Stimulated activated CD4-positive, alpha-beta T cell treated with anti-CD3 and anti-CD28 coated beads, Interleukin-1b, Interleukin-23, amount 100 ng/mL, for 1 hour (primary cell): ENCODE measurements at places on chromosomes 7 and 10.

DNA sequence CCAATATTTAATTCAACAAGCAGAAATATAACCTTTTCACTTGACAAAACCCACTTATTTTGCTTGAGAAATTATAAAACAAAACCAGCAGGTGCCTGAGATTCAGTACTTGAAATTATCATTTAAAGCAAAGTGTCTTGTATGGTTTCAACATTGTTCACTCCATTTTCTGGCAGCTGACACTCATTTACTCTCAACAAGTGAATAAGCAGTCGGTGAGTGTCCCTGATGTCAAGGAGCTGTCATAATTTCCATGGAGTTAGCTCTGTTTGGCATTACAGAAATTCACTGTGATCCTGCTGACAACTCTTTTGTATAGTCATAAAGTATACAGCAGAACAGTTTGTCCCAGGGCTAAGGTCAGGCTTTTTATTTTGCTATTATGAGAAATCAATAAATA, 490.0 kb downstream of the CNTNAP2 start:
- DNase-seq = no peak

- DNase-seq = no peak
These were observed 324.7 kb downstream of the ADARB2 start for GRCh38 chr10:1412531-1413189.

DNA sequence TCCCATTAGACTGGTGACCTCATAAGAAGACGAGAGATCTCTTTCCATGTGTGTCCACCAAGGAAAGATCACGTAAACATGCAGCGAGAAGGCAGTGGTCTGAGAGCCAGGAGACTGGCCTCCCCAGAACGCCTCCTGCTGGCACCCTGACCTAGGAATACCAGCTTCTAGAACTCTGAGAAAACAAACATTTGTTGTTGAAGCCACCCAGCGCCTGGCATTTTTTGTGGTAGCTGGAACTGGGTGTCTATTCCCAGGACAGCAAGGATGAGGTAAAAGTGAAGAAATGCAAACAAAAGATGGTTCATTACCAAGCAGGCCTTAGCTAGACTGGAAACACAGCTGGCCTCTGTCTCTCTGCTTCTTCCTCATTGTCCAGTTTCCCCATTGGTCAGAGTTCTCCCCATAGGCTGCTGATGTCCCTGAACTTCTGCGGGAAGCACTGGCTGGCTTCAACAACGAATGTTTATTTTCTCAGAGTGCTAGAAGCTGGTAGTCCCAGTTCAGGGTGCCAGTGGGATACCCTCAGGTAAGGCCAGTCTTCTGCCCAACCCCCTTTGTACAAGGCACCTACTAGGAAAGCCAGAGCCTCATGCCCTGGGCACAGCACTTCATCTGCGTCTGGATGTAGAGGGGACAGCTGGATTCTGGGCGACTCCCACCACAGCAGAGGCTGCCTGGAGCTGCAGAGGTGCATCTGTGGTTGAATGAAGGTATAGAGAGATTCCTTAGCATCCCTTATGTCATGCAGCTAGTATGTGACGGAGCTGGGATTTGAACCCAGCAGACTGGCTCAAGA, 304.9 kb downstream of the TCERG1L start:
- no peak for DNase-seq

DNA sequence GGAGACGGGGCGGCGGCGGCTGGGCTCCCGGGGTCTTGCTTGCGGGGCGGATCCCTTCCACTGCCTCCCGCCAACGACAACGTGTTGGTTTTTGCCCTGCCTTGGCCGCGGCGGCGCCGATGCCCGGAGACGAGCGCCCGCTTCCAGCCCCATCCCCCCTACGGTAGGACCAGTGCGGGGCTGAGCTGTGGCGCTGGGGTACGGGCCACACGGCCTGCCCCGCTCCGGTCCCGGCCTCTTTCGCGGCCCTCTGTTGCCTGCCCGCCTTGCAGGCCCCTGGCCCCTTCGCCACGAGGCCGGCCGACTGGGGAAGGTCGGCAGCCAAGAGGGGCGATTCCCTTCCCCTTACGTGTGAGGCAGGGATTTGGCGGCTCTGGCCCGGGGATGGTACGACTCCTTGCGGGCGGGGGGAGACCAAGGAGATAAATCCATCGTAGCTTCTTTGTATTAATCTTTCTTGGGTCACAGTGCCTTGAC, 488 bp downstream of the EIF4H start:
- no peak for DNase-seq

GRCh38 chr10:104450954-104451353, 97.3 kb downstream of the CFAP58 start:
- no peak for DNase-seq

DNA sequence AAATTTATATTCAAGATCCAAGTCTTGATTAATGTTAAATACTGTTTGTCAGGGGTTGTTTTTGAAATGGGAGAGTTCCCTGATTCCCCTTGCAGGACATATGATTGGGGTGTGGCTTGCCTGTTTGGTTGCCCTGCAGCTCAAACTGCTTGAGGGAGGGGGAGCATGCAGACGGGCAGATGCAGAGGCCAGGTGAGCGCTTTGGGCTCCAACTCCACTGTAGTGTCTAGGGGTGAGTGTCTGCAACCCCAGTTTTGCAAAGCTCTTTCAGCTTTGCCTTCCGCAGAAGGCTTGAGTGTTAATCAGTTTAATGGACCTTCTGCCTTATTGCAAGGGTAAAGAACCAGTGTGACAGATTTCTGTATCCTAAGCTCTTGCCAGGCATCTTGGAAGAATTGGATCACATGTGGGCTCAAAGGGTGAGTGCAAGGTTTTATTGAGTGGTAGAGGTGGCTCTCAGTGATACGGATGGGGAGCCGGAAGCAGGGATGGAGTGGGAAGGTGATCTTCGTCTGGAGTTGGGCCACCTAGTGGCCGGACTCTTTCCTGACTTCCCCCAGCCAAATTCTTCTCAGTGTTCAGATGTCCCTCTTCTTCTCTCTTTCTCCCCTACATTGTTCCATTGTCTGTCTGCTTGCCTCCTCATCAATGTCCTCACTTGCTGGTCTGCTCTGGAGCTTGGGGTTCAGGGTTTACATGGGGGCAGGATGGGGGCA, 479.7 kb downstream of the ATRNL1 start:
- DNase-seq = no peak

GRCh38 chr10:29508554-29509244, 126.1 kb downstream of the SVIL start:
- no peak for DNase-seq

- no peak for DNase-seq
These were observed 128.6 kb upstream of the KCTD7 start for GRCh38 chr7:66500087-66500486.

GRCh38 chr7:128189231-128189930, 51.7 kb upstream of the LEP start:
- DNase-seq = no peak

GRCh38 chr7:12884033-12884432, 196.6 kb downstream of the ARL4A start:
- no peak for DNase-seq

GRCh38 chr7:12796397-12797127, 109.1 kb downstream of the ARL4A start:
- no peak for DNase-seq

DNA sequence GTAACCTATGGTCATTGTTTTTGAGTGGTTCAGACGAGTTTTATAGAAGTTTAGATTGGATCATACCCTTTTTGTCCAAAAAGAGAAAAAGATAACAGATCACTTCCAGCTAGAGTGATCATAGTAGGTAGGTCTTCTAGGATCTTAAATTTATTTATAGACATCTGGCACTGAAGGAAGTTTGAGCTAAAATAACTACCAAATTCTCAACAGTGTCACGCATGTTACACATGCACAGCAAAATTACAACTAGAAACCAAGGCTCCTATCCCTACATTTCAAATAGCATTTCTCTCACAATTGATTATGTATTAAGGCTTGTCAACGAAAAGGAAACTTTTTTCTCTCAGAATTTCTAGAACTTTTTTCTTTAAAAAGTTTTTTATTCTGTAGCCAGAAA, 2.3 kb downstream of the CALU start:
- no peak for DNase-seq

- no peak for DNase-seq
These were observed 26.4 kb upstream of the SRGN start for GRCh38 chr10:69061305-69062161.

- DNase-seq = no peak
These were observed 56.5 kb downstream of the MMRN2 start for GRCh38 chr10:86900955-86901354.

DNA sequence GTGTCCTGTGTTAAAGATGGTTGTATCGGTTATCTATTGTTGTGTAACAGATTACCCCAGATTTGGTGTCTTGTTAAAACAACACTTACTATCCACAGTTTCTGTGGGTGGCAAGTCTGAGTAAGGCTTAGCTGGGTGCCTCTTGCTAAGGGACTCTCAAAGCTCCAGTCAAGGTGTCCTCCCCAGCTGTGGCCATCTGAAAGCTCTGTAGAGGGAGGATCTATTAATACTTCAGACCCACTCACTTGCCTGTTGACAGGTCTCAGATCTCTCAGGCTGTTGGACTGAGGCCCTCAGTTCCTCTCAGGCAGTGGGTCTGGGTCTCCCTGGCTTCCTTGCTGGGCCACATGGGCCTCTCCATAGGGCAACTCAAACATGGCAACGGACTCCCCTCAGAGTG, 19.6 kb downstream of the ARID5B start:
- no peak for DNase-seq

DNA sequence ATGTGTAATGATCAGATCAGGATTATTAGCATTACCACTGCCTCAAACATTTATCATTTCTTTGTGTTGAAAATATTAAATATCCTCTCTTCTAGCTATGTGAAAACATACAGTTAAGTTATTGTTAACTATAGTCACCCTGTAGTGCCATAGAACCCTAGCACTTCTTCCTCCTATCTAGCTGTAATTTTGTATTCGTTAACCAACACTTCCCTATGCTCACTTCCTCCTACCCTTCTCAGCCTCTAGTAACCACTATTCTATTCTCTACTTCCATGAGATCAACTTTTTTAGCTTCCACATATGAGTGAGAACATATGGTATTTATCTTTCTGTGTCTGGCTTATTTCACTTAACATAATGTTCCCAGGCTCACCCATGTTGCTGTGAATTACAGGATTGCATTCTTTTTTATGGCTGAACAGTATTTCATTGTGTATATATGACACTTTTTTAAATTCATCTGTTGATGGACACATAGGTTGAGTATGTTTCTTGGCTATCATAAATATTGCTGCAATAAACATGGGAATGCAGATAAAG, 132.7 kb upstream of the RHOBTB1 start:
- DNase-seq = no peak

- DNase-seq = no peak
These were observed 237.4 kb downstream of the ELMO1 start for GRCh38 chr7:37211097-37211880.

DNA sequence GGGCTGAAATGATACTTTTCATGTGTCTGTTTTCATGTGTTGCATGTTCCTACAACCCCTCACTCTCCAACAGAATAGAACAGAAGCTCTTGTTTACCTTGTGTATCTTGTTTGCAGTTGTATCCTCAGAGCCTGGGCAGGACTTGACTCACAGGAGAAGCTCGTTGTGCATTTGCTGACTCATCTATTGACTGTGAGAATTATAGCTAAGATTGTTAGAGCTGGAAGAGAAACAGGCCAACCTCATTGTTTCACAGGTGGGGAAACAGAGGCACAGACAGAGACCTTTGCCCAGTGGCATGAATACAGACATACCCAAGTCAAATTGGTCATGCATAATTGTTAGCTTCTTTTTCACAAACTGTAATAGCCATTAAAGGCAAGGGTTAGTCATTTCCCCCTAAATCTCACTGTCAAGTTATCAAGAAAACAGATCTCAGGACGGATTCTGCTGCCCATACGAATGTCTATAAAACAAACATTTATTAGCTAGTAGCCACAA, 4.6 kb upstream of the TSPAN15 start:
- DNase-seq = no peak

DNA sequence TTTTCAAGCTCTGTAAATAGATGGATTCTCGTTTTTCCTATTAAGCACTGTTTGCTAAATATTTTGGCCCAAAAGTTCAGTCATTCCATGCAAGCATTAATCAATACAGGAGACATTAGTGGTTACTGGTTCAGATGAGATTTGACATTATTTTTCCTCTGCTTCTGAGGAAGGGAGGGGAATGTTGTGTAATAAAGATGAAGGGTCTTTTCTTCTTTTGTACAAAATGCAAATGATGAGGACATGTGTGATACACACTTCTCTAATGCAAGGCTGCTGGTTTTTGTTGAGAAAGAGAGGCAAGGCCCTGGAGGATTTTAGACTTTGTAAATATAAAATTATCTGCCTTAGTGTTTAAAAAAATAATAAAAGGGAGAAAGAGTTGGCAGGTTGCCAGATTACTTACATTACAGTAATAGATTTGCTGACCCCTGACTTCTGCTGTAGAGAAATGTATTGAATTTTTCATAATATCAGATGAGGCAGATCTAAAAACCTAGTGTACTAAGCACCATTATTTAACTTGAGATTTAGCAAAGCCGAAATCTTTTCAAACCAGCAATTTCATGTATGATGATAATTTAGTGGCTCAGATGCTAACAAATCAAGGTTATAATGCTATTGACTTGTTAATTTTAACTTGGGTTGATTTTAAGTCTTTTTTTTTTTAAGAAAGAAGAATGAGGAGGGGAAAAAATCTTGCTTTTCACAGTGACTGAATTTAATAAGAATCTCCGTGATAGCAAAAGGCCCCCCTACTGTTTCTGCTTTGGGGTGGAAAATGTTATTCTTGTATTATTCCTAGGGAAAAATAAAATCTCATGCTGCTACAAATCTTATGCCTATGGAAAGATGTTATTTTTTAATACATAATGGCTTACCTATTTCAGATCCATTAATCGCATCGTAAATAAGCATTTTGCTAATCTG, 180.1 kb downstream of the ARID5B start:
- no peak for DNase-seq
